ENCODE measurements at places on chromosomes 12 and 14.

DNA sequence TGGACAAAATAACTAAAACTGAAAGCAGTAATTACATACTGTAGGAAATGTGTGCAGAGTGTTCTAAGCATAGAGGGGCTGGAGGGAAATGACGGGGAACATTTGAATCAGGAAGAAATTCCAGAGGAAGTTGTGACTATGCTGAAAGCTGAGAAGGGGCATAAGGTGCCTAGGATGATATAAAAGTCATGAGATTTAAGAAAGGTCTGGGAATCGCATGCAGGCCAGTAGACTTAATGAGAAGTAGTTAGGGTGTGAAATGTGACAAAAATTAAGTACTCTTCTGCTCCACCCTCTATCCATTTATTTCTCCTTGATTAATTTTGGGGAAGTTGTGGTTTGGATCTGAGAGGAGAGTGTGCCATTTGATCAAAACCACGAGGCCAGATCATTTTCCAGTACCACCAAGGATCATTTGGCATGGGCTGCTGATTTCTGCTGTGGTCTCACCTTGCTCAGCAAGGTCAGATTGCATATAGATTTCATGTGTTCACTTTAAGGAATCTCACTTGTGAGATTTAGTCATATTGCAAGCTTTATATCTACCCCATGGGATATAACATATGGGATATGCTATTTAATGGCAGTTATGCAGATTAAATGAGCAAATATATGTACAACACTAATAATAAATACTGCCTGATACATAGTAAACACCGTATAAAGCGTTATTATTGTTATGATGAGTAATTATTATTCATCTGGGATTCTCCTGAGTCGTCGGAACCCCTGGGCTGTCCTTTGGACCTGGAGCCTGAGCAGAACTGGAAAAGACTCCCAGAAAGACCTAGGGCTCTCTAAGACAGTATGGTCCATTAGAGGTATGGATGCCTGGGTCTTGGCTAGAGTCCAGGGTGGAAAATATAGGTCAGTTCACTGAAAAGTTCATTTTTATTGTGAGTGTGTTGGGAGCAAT is 72.3 kb downstream of the SRGAP1 start:
- DNase-seq: no peak

DNA sequence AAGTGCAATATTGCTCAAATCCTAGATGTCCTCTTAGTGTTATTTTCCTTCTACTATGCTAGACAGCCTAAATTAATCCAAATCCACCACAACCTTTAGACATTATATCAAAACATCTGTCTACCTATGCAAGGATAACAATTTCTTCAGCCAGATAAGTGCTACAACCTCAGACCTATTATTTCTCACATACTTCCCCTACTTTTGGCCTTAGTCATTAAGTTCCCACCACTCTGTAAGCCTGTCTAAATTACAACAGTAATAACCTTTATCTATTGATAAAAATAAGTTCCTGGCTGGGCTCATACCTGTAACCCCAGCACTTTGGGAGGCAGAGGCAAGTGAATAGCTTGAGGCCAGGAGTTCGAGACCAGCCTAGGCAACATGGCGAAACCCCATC is 74.0 kb downstream of the KIF21A start:
- DNase-seq: no peak

GRCh38 chr14:89370381-89370780 is 46.7 kb downstream of the FOXN3 start:
- no peak for DNase-seq

GRCh38 chr14:62143245-62143644 is 381.0 kb downstream of the SNAPC1 start:
- no peak for DNase-seq

- no peak for DNase-seq
Observed at GRCh38 chr14:24710403-24711112, 76.6 kb upstream of the GZMB start.

- DNase-seq: no peak
Observed at GRCh38 chr14:29892327-29892726, 35.3 kb downstream of the PRKD1 start.

GRCh38 chr14:24741871-24742270 is 107.9 kb upstream of the GZMB start:
- DNase-seq: no peak

DNA sequence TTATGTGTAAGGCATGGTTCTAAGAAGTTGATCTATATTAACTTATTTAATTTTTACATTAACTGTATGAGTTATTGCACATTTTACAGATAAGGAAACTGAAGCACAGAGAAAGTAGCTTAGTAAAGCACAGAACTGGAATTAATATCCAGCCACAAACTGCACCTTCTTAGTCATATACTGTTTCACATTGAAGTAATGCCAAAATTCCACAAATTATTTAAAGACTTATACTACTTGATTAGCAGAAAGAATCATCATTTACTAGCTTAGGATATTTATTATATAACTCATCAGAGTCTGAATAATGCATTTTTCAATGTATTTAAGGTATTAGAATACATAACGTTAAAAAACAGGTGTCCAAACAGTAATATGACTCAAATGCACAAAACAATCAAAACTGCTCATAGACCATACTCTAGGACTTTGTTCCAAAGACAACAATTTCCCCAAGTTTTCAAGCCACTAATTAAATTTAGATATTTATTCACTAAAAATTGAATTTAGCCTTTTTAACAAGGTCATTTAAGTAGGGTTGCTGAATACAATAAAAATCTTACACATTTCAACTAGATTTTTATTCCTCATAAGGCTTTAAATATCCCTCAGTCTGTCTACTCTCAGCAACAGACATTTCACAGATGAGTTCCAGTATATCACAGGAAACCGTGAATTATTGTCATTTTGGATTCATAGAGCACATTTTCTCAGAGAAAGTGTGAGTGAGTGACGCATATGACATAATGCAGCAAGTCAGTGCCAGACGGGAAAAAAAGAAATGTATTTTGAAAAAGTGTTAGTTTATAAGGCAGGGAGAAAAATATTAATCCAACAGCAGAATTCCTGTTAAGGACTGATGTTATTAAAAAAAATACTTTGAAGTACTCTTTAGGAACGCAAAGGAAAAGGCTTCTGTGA is 782.5 kb downstream of the TMTC2 start:
- no peak for DNase-seq

GRCh38 chr12:9869307-9870161 is at the start of gene CLEC2B:
CLEC2B (minus strand) TSS chr12:9869354.
- no peak for DNase-seq

GRCh38 chr14:71538938-71539649 is 393.1 kb upstream of the RGS6 start:
- no peak for DNase-seq

All from activated CD8-positive, alpha-beta memory T cell treated with anti-CD3 and anti-CD28 coated beads for 1 hour (primary cell).